ENCODE measurements at places on chromosomes 1 and 21. TPM values are rescaled to one million over a fixed set of nuclear protein-coding genes. Genes with fewer than 3 reads are reported as not detected.

The MYOG gene
- total RNA-seq, result not detected

- H3K27me3 ChIP-seq, result peaks cover under 1% of the 10 kb centered on the region
- H3K36me3 ChIP-seq, result peaks cover 5% of the 10 kb centered on the region
- H3K27ac ChIP-seq, result no peak overlapping the region
- H3K4me3 ChIP-seq, result no peak overlapping the region
- H3K4me1 ChIP-seq, result peaks cover 11% of the 10 kb centered on the region
- no peak for DNase-seq
Measured at GRCh38 chr21:44730951-44731579, 19.7 kb upstream of the TSPEAR start.

The TFF3 gene
- 2.9 TPM for total RNA-seq

The TDRD5 gene
- total RNA-seq, result 0.66 TPM

GRCh38 chr1:233843525-233844204 is 60.8 kb upstream of the SLC35F3 start:
- H3K36me3 ChIP-seq, result no peaks in the 10 kb centered on the region
- no peak for DNase-seq
- no peaks in the 10 kb centered on the region for H3K27me3 ChIP-seq
- no peaks in the 10 kb centered on the region for H3K4me1 ChIP-seq

DNA sequence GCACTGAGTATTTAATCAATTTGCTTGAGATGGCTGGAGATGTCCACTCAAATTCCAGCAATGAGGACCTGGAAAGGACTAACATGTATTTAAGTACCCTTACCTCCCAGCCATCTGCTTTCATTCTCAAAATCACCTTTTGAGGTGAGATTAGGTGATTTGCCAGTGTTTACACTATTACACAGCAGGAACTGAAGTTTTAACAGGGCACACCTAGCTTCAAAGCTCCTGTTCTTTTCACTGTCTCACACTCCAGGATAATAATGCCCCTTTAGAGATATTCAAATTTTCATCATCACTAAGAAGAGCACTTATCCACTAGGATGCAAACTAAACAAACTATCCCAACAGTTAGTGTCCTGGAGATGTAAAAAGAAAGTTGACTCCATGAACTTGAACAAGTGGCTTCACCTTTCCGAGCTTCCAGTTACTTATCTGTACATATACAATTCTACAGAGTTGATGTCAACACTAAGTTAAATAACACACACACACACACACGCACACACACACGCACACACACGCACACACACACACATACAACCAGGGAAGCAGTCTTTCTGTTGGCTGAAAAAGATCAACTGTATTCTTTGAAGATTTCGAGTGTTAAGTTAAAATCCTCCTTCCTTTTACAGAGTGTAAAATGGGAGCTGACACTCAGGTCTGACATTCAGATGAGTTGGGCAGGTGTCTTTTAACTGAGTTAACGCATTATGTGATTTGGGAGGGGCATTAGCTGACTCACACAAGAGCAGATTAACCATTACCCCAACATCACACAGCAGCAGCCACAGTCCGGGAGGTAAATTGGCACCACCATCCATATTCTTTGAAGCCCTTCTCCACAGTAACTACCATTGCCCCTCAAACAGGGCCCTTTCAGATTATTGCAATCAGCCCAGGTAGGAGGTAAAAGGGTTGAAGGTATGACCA is 15.5 kb upstream of the JAK1 start:
- no peaks in the 10 kb centered on the region for H3K36me3 ChIP-seq
- peaks cover 2% of the 10 kb centered on the region for H3K27me3 ChIP-seq
- no peaks in the 10 kb centered on the region for H3K4me1 ChIP-seq
- H3K27ac ChIP-seq, result no peak overlapping the region
- no peak overlapping the region for H3K4me3 ChIP-seq

DNA sequence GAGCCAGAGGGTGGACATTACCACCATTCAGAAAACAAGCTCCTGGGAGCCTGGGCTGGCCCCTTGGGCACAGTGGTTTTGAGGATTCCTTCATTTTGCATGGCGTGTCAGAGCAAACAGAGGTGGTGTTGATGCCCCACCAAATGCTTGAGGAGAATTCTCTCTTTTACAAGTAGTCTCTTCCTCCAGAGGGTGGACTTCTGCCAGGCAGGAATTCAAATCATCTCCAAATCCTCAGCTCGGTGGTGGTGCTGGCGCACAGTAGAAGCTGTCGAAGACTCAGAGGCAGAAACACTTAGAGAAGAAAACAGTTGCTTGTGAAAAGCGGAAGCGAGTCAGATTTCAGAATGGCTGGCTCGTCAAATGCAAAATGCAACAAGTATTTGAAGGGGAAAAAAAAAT is 3.4 kb upstream of the CHI3L1 start:
- no peak for DNase-seq
- no peak overlapping the region for H3K27ac ChIP-seq
- peaks cover 2% of the 10 kb centered on the region for H3K27me3 ChIP-seq
- no peak overlapping the region for H3K4me3 ChIP-seq
- H3K4me1 ChIP-seq, result peaks cover 30% of the 10 kb centered on the region

DNA sequence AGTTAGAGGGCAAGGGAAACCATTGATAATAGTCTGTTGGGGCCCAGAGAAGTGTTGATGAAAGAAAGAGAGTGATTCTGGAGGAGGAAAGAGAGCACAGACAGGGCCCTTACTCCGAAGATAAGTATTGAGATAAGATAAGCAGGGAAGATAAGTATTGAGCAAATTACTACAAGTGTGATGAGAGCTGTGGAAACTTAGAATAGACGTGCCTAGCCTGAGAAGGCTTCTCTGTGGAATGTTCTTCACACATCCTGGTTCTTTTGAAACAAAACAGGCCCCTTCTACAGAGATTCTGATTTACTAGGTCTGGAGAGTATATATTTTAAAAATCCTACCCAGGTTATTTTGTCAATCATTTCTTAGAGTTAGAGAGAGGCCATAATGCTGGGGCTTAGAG is 26.4 kb downstream of the FNBP1L start:
- peak overlapping the region; percentile 79 for H3K27ac ChIP-seq
- no peaks in the 10 kb centered on the region for H3K27me3 ChIP-seq
- DNase-seq, result no peak

The SH3D21 gene
- total RNA-seq, result 26.9 TPM

- peaks cover 7% of the 10 kb centered on the region for H3K36me3 ChIP-seq
- DNase-seq, result no peak
- no peak overlapping the region for H3K27ac ChIP-seq
- no peaks in the 10 kb centered on the region for H3K4me1 ChIP-seq
- no peaks in the 10 kb centered on the region for H3K27me3 ChIP-seq
Measured at GRCh38 chr1:106584107-106584506, 472.4 kb upstream of the PRMT6 start.

DNA sequence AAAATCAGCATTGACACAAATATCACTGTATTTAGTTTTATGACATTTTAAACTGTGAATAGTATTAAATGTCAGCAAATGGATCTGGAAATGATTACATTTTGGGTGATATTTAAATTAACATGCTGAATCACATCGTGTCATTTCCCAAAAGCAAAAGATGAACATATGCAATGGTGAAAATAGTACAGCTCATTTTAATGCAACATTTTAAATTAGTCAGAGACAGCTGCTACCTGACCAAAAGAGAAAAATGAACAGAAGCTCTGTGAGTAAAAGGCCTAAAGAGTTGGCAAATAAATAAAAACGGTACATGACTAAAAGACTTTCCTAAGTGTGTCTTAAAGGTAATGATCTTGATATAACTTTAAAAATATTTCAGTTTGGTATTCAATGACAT is 86.0 kb upstream of the GNG4 start:
- H3K27me3 ChIP-seq, result no peaks in the 10 kb centered on the region
- no peak overlapping the region for H3K4me3 ChIP-seq
- H3K4me1 ChIP-seq, result no peaks in the 10 kb centered on the region
- no peak for DNase-seq
- no peaks in the 10 kb centered on the region for H3K36me3 ChIP-seq

The CFHR4 gene
- 0.42 TPM for total RNA-seq

GRCh38 chr1:235011064-235011598 is 117.5 kb downstream of the TOMM20 start:
- H3K36me3 ChIP-seq, result peaks cover 9% of the 10 kb centered on the region
- H3K27me3 ChIP-seq, result no peaks in the 10 kb centered on the region
- DNase-seq, result no peak
- no peak overlapping the region for H3K27ac ChIP-seq
- H3K4me1 ChIP-seq, result peaks cover 22% of the 10 kb centered on the region

- H3K4me3 ChIP-seq, result no peak overlapping the region
- peaks cover 27% of the 10 kb centered on the region for H3K4me1 ChIP-seq
- no peak for DNase-seq
- H3K27me3 ChIP-seq, result no peaks in the 10 kb centered on the region
- H3K36me3 ChIP-seq, result peaks cover 5% of the 10 kb centered on the region
- no peak overlapping the region for H3K27ac ChIP-seq
Measured at GRCh38 chr1:193062698-193063463, 3.5 kb downstream of the RO60 start.

The WNT3A gene
- total RNA-seq, result 0.16 TPM

The MIXL1 gene
- 6.4 TPM for total RNA-seq

The C1orf141 gene
- not detected for total RNA-seq

- H3K27me3 ChIP-seq, result no peaks in the 10 kb centered on the region
- DNase-seq, result no peak
- H3K4me1 ChIP-seq, result no peaks in the 10 kb centered on the region
- no peak overlapping the region for H3K4me3 ChIP-seq
Measured at GRCh38 chr1:55153031-55153430, 62.1 kb downstream of the USP24 start.

The OVAAL gene
- total RNA-seq, result not detected

- no peak overlapping the region for H3K27ac ChIP-seq
- H3K36me3 ChIP-seq, result no peaks in the 10 kb centered on the region
- no peak for DNase-seq
- no peak overlapping the region for H3K4me3 ChIP-seq
Measured at GRCh38 chr1:928825-929661, 5.3 kb downstream of the SAMD11 start.

The FBXO42 gene
- total RNA-seq, result 17.5 TPM

- DNase-seq, result no peak
- no peaks in the 10 kb centered on the region for H3K4me1 ChIP-seq
- no peaks in the 10 kb centered on the region for H3K36me3 ChIP-seq
- H3K27me3 ChIP-seq, result no peaks in the 10 kb centered on the region
- H3K4me3 ChIP-seq, result no peak overlapping the region
- no peak overlapping the region for H3K27ac ChIP-seq
Measured at GRCh38 chr1:197413564-197413963, 145.5 kb downstream of the CRB1 start.

The DNM3 gene
- total RNA-seq, result 1.9 TPM

GRCh38 chr1:6157528-6158174 is 22.5 kb downstream of the CHD5 start:
- no peaks in the 10 kb centered on the region for H3K36me3 ChIP-seq
- peaks cover 6% of the 10 kb centered on the region for H3K4me1 ChIP-seq
- DNase-seq, result no peak
- no peaks in the 10 kb centered on the region for H3K27me3 ChIP-seq
- H3K27ac ChIP-seq, result no peak overlapping the region

The TMEM240 gene
- total RNA-seq, result 8.8 TPM

GRCh38 chr1:41358131-41359021 is 2.9 kb upstream of the FOXO6 start:
- no peaks in the 10 kb centered on the region for H3K36me3 ChIP-seq
- H3K27me3 ChIP-seq, result peaks cover 39% of the 10 kb centered on the region
- no peak overlapping the region for H3K27ac ChIP-seq
- H3K4me1 ChIP-seq, result peaks cover 43% of the 10 kb centered on the region

DNA sequence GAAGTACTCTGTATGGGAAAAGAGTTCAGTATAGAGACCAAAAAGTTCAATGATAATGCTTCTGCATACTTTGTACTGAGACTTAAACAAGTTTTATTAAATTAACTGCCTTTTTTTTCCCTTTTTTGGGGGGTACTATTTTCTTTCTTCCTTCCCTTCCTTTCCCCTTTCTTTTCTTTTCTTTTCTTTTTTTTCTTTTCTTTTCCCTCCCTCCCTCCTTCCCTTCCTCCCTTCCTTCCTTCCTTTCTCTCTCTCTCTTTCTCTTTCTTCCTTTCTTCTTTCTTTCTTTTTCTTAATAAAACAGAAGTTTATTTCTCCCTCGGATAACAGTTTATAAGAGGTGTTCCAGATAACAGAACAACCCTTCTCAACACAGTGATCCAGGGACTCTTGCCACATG is 77.5 kb downstream of the LHX8 start:
- no peak for DNase-seq
- H3K36me3 ChIP-seq, result no peaks in the 10 kb centered on the region
- no peak overlapping the region for H3K4me3 ChIP-seq
- no peaks in the 10 kb centered on the region for H3K27me3 ChIP-seq

DNA sequence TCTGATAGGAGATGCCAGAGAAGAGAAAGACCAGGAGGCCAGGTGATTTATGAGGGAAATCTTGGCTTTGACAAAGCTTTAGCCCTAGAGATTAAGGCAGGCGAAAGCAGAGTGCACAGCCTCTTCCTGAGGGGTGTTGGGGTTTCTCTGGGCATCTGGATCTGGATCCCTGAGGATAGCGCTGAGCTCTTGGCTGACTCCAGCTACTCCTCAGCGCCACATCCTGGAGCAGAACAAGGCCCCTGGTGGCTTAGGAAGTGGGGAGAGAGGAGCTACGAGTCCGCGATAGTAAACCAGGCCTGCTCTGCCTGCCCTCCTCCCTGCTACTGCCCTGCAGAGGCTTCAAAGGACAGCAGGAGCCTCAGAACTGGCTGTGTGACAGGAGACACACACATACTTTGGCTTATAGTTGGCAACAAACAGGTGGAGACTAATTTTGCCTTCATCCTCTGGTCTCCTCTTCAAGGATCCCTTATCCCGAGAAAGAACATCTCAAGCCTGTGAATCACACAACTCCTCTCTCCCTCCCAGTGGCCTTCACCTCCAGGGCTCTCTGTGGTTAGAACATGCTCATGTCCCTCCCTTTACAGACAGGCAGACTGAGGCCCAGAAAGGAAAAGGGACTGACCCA is 66.9 kb downstream of the TRABD2B start:
- no peak overlapping the region for H3K4me3 ChIP-seq
- H3K27me3 ChIP-seq, result no peaks in the 10 kb centered on the region
- H3K4me1 ChIP-seq, result peaks cover 28% of the 10 kb centered on the region
- H3K27ac ChIP-seq, result no peak overlapping the region
- no peaks in the 10 kb centered on the region for H3K36me3 ChIP-seq

GRCh38 chr1:50493710-50494109 is 70.5 kb upstream of the DMRTA2 start:
- H3K36me3 ChIP-seq, result peaks cover 22% of the 10 kb centered on the region
- no peak overlapping the region for H3K4me3 ChIP-seq
- no peak overlapping the region for H3K27ac ChIP-seq
- no peaks in the 10 kb centered on the region for H3K4me1 ChIP-seq

DNA sequence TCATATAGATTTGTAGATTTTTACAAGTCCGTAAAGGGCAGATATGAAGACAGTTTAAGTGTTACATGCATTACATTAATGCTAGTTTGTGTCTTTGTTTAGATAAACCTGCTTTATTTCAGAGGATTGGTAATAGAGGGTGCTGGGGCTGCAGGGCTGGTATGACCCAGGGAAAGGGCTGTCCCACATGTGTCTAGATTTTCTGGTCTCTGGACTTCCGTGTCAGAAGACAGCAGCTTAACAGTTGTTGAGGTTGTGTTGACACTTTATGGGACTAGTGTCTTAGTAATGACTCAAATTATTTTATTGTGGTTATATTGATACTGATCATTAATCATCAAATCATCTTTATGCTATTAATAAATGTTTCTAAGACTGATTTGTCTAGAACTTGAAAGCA is 10.1 kb downstream of the PRDM2 start:
- DNase-seq, result no peak
- no peak overlapping the region for H3K4me3 ChIP-seq
- no peaks in the 10 kb centered on the region for H3K4me1 ChIP-seq

Measured in WTC11 (cell line).